ENCODE measurements at places on chromosomes 12 and 14. TPM values are rescaled to one million over a fixed set of nuclear protein-coding genes. Genes with fewer than 3 reads are reported as not detected.

DNA sequence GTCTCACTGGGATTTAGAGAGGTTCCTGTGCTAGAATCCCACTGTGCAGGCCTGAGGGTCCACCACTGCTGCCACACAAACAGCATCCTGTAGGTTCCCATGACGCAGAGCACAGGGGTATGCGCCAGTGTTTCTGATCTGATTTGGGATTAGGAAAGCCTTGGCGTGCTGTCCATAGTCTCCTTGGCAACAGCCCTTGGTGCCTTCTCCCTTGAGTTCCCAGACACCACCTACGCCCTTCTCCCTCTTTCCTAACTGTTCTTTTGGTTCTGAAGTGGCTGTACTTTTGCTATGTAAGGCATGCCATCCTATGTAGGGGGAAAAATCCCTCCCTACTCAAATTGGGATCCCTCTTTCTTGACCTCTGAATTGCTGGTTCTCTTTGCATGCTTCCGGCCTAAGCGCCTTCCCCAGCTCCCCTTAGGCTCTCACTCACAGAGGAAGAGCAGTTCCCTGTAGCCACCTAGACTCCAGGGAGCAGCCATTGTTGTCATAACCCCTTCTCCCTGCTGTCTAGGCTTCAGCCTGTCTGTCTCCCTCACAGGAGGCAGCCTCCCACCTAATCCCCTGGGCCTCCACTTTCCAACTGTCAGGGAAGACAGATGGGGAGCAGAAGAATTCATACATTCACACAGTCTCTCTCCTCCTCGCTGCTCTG is 14.8 kb upstream of the RIC8B start:
- H3K27ac ChIP-seq = no peak overlapping the region
- peaks cover 4% of the 10 kb centered on the region for H3K27me3 ChIP-seq
- no peaks in the 10 kb centered on the region for H3K36me3 ChIP-seq
- H3K4me1 ChIP-seq = no peaks in the 10 kb centered on the region
- H3K4me3 ChIP-seq = no peak overlapping the region

DNA sequence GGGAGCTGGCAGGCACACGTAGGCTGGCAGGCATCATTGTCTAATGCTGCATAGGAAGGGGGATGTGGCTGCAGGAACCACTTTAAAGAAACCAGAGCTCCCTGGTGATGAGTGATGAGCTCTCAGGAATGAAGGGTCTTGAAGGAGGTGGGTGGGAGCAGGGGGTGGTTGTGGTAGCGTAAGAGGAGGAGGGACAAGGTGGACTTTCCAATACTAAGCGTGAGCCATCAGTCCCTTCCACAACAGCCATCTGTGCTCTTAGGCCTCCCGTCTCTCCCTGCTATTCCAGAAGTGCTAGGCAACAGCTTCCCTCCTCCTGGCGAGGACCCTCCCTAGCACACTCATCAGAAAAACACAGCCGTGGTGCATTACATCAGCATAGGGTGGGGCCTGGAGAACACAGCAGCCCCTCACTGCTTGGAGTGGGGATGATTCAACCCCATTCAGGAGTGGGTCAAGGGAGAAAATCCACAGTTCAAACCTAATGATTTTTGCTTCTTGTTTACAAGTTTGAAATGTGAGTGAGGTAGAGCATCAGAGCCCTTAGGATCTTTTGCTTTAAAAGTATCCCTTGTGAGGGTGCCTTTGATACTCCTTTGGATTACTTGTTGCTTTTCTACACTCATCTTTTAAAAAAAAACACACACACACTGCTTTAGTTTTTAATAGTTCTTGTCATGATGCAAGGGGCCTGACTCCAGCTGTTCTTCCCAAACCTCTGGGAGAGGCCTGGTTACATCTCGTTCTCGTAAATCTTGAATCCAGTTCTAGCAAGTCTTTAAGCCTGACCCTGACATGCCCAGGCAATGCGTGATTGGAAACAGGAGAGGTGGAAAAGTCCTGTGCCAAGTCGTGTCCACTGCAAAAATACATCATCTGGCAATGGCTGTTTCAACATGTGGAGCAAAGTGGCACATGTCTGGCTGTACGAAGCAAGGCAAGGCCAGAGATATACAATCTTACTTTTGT is 356.4 kb upstream of the DDHD1 start:
- H3K36me3 ChIP-seq = no peaks in the 10 kb centered on the region
- H3K4me3 ChIP-seq = no peak overlapping the region
- no peaks in the 10 kb centered on the region for H3K27me3 ChIP-seq
- DNase-seq = peak; percentile 92
- H3K4me1 ChIP-seq = peaks cover 12% of the 10 kb centered on the region

GRCh38 chr12:26273811-26274210 is 78.4 kb downstream of the SSPN start:
- no peak overlapping the region for H3K27ac ChIP-seq
- no peaks in the 10 kb centered on the region for H3K36me3 ChIP-seq
- no peak overlapping the region for H3K4me3 ChIP-seq
- DNase-seq = no peak
- peaks cover 18% of the 10 kb centered on the region for H3K4me1 ChIP-seq
- H3K27me3 ChIP-seq = no peaks in the 10 kb centered on the region

Gene TSPAN19
- not detected for polyA plus RNA-seq

GRCh38 chr14:26820572-26820971 is 222.7 kb upstream of the NOVA1 start:
- no peaks in the 10 kb centered on the region for H3K27me3 ChIP-seq
- no peak overlapping the region for H3K4me3 ChIP-seq
- H3K36me3 ChIP-seq = no peaks in the 10 kb centered on the region
- no peaks in the 10 kb centered on the region for H3K4me1 ChIP-seq

GRCh38 chr14:92693998-92694795 is 54.2 kb downstream of the LGMN start:
- no peak for DNase-seq
- peaks cover 5% of the 10 kb centered on the region for H3K4me1 ChIP-seq
- no peak overlapping the region for H3K4me3 ChIP-seq
- H3K36me3 ChIP-seq = peaks cover 3% of the 10 kb centered on the region

- DNase-seq = peak; percentile 13
- H3K27me3 ChIP-seq = no peaks in the 10 kb centered on the region
- no peaks in the 10 kb centered on the region for H3K36me3 ChIP-seq
- no peak overlapping the region for H3K4me3 ChIP-seq
Measured at GRCh38 chr12:126069549-126070165, 1004.4 kb downstream of the AACS start.

Gene FOXA1
- 0.31 TPM for polyA plus RNA-seq

Gene B4GALNT3
- polyA plus RNA-seq = not detected

- H3K4me1 ChIP-seq = peaks cover 30% of the 10 kb centered on the region
- no peaks in the 10 kb centered on the region for H3K36me3 ChIP-seq
- DNase-seq = no peak
- H3K27me3 ChIP-seq = no peaks in the 10 kb centered on the region
Measured at GRCh38 chr14:93981316-93982229, 5.2 kb upstream of the ASB2 start.

GRCh38 chr12:49766115-49766455 is 24.7 kb downstream of the TMBIM6 start:
- no peak for DNase-seq
- 0 out of 2 replicates have a peak, but pooled peaks cover 2% of the 10 kb centered on the region for H3K27me3 ChIP-seq
- H3K4me1 ChIP-seq = no peaks in the 10 kb centered on the region

- no peaks in the 10 kb centered on the region for H3K27me3 ChIP-seq
- no peaks in the 10 kb centered on the region for H3K36me3 ChIP-seq
- peaks cover 22% of the 10 kb centered on the region for H3K4me1 ChIP-seq
- no peak overlapping the region for H3K4me3 ChIP-seq
Measured at GRCh38 chr12:122944605-122945592, 21.4 kb downstream of the ABCB9 start.

GRCh38 chr14:63960926-63961567 is 108.2 kb downstream of the SYNE2 start:
- no peaks in the 10 kb centered on the region for H3K27me3 ChIP-seq
- no peak overlapping the region for H3K4me3 ChIP-seq
- peak; percentile 60 for DNase-seq
- H3K27ac ChIP-seq = no peak overlapping the region

DNA sequence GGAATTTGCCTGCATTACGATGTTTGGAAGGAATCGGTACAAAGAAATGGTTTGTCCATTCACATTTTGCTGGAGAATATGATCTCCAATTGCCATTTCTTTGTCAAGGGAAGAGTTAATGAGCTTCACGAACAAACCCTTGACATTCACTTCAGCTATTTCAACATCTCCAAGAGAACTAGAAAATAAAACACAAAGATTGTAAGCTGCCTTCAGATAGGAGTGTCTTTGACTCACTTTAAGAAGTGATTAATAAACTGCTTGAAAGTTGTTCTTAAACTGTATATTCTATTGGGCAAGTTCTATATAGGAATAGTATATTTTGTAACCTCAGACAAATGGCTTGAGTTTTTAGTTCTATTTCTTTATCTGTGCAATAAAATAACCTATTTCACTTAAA is 26.3 kb downstream of the LMNTD1 start:
- no peak overlapping the region for H3K27ac ChIP-seq
- H3K36me3 ChIP-seq = no peaks in the 10 kb centered on the region
- no peak overlapping the region for H3K4me3 ChIP-seq
- no peaks in the 10 kb centered on the region for H3K27me3 ChIP-seq

DNA sequence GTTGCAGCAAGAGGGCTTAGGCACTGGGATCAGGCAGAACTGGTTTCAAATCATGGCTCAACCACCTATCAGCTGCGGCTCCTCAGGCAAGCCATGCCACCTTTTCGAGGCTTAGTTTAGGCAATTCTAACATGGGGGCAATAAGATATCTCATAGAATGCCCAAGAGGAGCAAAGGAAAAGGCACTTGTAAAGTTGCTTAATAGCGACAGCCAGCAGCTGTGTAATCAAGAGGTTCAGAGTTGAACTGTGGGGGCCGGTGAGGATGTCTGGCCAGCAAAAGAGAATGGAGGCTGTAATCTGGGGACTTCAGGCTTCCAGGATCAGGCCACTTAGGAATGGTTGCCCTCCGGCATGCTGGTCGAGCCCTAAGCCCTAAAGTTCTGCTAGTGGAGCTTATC is 3.0 kb upstream of the TCHP start:
- H3K27me3 ChIP-seq = no peaks in the 10 kb centered on the region
- H3K36me3 ChIP-seq = no peaks in the 10 kb centered on the region
- peaks cover 3% of the 10 kb centered on the region for H3K4me1 ChIP-seq
- DNase-seq = no peak
- no peak overlapping the region for H3K4me3 ChIP-seq

DNA sequence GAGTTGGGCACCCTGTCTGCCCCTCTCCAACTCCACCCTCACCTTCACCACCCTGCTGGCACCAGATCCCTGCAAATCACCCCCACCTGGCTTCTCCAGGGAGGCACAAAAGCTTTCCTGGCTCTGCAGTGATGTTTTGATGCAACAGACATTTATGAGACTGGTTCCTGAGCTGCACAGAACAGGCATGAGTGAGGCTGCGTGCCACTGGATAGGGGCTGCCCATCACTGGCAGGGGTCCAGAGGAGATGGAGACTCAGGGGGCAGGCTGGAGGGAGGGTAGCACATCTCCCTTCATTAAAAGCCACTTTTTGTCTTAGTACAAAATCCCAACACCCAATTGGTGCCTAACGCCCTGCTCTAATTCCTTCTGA is 17.3 kb upstream of the ZDHHC22 start:
- no peak overlapping the region for H3K4me3 ChIP-seq
- peaks cover 6% of the 10 kb centered on the region for H3K4me1 ChIP-seq
- H3K27ac ChIP-seq = no peak overlapping the region
- peaks cover 25% of the 10 kb centered on the region for H3K27me3 ChIP-seq
- no peak for DNase-seq
- no peaks in the 10 kb centered on the region for H3K36me3 ChIP-seq

Gene KRT71
- polyA plus RNA-seq = not detected

DNA sequence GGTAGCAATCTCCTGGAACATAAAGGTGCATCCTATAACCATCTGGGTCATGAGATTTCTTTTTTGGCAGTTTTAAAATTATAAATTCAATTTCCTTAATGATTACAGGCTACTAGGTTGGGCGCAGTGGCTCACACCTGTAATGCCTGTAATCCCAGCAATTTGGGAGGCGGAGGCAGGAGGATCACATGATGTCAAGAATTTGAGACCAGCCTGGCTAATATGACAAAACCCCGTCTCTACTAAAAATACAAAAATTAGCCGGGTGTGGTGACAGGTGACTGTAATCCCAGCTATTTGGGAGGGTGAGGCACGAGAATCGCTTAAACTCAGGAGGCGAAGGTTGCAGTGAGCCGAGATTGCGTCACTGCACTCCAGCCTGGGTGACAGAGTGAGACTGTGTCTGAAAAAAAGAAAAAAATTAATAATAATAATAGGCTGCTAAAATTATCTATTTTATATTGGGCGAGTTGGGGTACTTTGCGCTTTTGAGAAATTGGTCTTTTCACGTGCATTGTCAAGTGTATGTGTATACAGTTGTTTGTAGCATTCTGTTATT is 17.2 kb upstream of the ARF6 start:
- no peaks in the 10 kb centered on the region for H3K4me1 ChIP-seq
- no peak overlapping the region for H3K4me3 ChIP-seq
- no peak for DNase-seq
- no peaks in the 10 kb centered on the region for H3K27me3 ChIP-seq
- no peaks in the 10 kb centered on the region for H3K36me3 ChIP-seq

Gene HPD
- polyA plus RNA-seq = 0.14 TPM

DNA sequence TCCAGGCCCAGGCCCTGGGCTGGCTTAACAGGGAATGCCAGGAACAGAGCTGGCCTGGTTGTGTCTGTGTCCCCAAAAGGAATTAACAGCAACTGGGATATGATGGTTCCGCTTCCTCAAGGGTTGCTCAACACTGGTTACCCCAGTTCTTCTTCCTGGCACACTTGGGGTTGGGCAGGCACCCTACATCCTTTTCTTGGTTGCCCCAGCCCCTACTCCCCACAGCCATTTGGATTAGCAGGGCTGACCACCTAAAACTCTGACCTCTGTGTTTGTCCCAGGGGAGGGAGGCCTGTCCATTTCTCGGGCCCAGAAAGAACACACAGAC is 30.8 kb downstream of the NCKAP5L start:
- no peaks in the 10 kb centered on the region for H3K4me1 ChIP-seq
- H3K36me3 ChIP-seq = peaks cover 73% of the 10 kb centered on the region
- H3K4me3 ChIP-seq = no peak overlapping the region
- H3K27ac ChIP-seq = no peak overlapping the region

GRCh38 chr12:120466560-120467315 is 2.8 kb downstream of the SRSF9 start:
- no peak overlapping the region for H3K4me3 ChIP-seq
- peaks cover 4% of the 10 kb centered on the region for H3K4me1 ChIP-seq
- H3K36me3 ChIP-seq = peaks cover 38% of the 10 kb centered on the region
- H3K27me3 ChIP-seq = no peaks in the 10 kb centered on the region
- DNase-seq = peak; percentile 45
- no peak overlapping the region for H3K27ac ChIP-seq
